ENCODE measurements at places on chromosomes 3 and 15. TPM values are rescaled to one million over a fixed set of nuclear protein-coding genes. Genes with fewer than 3 reads are reported as not detected.

TIPARP gene
- total RNA-seq = 18.1 TPM

MESP2 gene
- total RNA-seq = not detected

TNNC1 gene
- total RNA-seq = not detected

PLCH1 gene
- not detected for total RNA-seq

FEZF2 gene
- not detected for total RNA-seq

TMEM207 gene
- not detected for total RNA-seq

HDC gene
- not detected for total RNA-seq

GABRR3 gene
- not detected for total RNA-seq

CPLX3 gene
- not detected for total RNA-seq

WDR93 gene
- under 0.01 TPM for total RNA-seq

GABRB3 gene
- total RNA-seq = not detected

ERC2 gene
- total RNA-seq = 0.49 TPM

ITGB5 gene
- 147 TPM for total RNA-seq

ANAPC13 gene
- total RNA-seq = 40.2 TPM

SMCO1 gene
- not detected for total RNA-seq

STAB1 gene
- total RNA-seq = 173 TPM

RGMA gene
- not detected for total RNA-seq

CCDC39 gene
- 0.06 TPM for total RNA-seq

LTF gene
- total RNA-seq = 0.13 TPM

GOLGA8S gene
- total RNA-seq = not detected

CHD2 gene
- 37.1 TPM for total RNA-seq

TMEM40 gene
- total RNA-seq = under 0.01 TPM

LTK gene
- 0.06 TPM for total RNA-seq

GOLGA8Q gene
- 0.76 TPM for total RNA-seq

UROC1 gene
- total RNA-seq = not detected

SEMA3F gene
- 47.1 TPM for total RNA-seq

C2CD4B gene
- total RNA-seq = 36.1 TPM

FSTL1 gene
- 222 TPM for total RNA-seq

CD200 gene
- 1.3 TPM for total RNA-seq

HESX1 gene
- total RNA-seq = 0.16 TPM

ISLR2 gene
- total RNA-seq = not detected

ADIPOQ gene
- total RNA-seq = not detected

CCDC54 gene
- not detected for total RNA-seq
